ENCODE measurements at places on chromosomes 1 and 21. TPM values are rescaled to one million over a fixed set of nuclear protein-coding genes. Genes with fewer than 3 reads are reported as not detected.

CD53 gene
- total RNA-seq, result 8.4 TPM

CAPN9 gene
- not detected for total RNA-seq

AMY1B gene
- total RNA-seq, result not detected

FAM167B gene
- 0.54 TPM for total RNA-seq

SIK1 gene
- total RNA-seq, result 2.1 TPM

AHCYL1 gene
- 39.6 TPM for total RNA-seq

LCK gene
- 0.64 TPM for total RNA-seq

TDRD5 gene
- total RNA-seq, result 6.0 TPM

JAM2 gene
- total RNA-seq, result 28.4 TPM

SPATA45 gene
- total RNA-seq, result 1.9 TPM

OPTC gene
- not detected for total RNA-seq

OR2L8 gene
- 6.6 TPM for total RNA-seq

BMP8B gene
- total RNA-seq, result 1.5 TPM

LGR6 gene
- total RNA-seq, result 2.9 TPM

PIK3CD gene
- total RNA-seq, result 5.2 TPM

FHAD1 gene
- 2.4 TPM for total RNA-seq

P3H1 gene
- total RNA-seq, result 14.1 TPM

ADAMTSL4 gene
- 0.36 TPM for total RNA-seq

C1orf74 gene
- 2.4 TPM for total RNA-seq

CREG1 gene
- 36.7 TPM for total RNA-seq

CD5L gene
- total RNA-seq, result 0.27 TPM

TIMM17A gene
- 31.8 TPM for total RNA-seq

VSIG8 gene
- 0.18 TPM for total RNA-seq

METTL25B gene
- total RNA-seq, result 7.9 TPM

LMX1A gene
- total RNA-seq, result 13.3 TPM

LRRC3 gene
- total RNA-seq, result 6.4 TPM
